ENCODE measurements at places on chromosomes 1 and 21. TPM values are rescaled to one million over a fixed set of nuclear protein-coding genes. Genes with fewer than 3 reads are reported as not detected.

The FCN3 gene
- total RNA-seq = not detected

The FCRLB gene
- 0.78 TPM for total RNA-seq

The GPR61 gene
- total RNA-seq = not detected

The TBX19 gene
- 0.15 TPM for total RNA-seq

The MAB21L3 gene
- total RNA-seq = 0.84 TPM

The CYP2J2 gene
- 2.4 TPM for total RNA-seq

The LRRC71 gene
- total RNA-seq = not detected

The B3GALT2 gene
- total RNA-seq = not detected

Data from hair follicular keratinocyte (primary cell).